ENCODE measurements at places on chromosomes 11 and 22.
A peak's percentile ranks its signal among the peaks of the same experiment; 100 is the strongest.

- no peak for DNase-seq
These were observed 27.9 kb upstream of the SUSD2 start for GRCh38 chr22:24153353-24153752.

- peak; percentile 3 for DNase-seq
These were observed 3.2 kb downstream of the SEZ6L start for GRCh38 chr22:26172389-26172990.

DNA sequence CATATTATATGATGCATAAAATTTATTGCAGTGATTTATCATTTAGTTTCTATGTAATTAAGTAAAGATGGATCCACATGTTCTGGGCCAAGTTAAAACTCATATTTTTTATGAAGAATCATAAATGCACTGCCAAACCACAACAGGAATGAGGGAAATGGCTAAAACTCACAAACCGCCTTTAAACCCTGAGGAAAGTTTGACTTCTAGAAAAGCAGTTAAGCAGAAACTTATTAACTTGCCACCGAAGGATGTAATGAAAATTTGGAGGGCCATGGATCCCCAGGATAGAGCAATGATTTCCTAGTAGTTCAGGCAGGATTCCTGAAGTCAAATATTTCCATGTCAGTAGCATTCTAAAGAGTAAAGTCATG is 218.3 kb upstream of the CTSC start:
- no peak for DNase-seq

DNA sequence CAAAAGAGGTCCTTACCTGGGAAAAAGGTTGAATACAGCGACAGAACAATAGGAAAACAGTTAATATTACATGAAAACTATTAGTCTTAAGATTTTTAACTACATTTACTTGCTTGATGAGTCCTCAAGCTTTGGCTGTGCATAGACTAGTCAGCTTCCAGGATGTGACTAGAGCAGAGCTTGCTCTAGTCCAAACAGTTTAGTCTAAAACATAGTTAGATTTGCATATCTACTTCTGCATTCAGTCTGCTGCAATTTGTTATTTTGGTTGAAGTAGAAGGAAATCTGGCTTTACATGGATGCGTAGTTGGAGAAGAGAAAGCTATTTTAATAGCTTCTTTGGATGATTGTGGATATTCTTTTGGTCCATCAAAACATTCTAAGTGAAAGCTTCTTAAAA is 95.3 kb upstream of the ALKBH3 start:
- DNase-seq, result no peak

DNA sequence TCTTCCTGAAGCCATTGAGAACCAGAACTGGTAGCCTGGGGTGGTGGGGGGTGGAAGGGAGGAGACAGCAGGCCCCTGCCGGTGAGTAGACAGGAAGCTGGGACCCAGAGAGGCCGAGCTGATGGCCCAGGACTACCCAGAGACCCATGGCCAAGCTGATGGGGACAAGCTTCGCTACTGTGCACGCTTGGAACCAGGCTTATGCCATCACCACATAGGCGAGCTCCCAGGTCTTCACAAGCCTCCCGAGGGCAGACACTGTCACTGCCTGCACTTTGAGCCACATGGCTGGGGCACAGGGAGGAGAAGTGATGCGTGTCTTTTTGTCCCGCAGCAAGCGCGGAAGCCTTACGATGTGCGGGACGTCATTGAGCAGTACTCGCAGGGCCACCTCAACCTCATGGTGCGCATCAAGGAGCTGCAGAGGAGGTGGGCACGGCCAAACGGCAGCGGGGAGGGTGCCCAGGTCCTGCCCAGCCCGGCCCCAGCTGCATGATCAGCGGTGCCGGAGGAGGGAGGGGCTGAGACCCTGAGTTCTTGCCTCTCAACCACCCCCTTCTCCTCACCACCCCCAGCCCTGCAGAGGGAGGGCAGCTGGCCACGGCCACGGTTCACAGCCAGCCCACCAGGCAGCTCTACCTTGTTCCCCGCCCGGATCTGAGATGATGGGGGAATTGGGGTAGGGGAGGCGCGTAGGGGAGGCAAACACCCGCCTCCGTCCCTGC is 76.0 kb upstream of the KCNQ1OT1 start:
- DNase-seq, result no peak

GRCh38 chr11:110076371-110076965 is 16.7 kb upstream of the ZC3H12C start:
- no peak for DNase-seq

- DNase-seq, result no peak
These were observed 66.7 kb downstream of the SIK2 start for GRCh38 chr11:111668980-111669379.

GRCh38 chr11:13184295-13184794 is 93.2 kb upstream of the BMAL1 start:
- no peak for DNase-seq

- no peak for DNase-seq
These were observed 30.0 kb upstream of the POU2AF1 start for GRCh38 chr11:111408789-111409727.

- DNase-seq, result no peak
These were observed 10.6 kb downstream of the MYH9 start for GRCh38 chr22:36377022-36377631.

DNA sequence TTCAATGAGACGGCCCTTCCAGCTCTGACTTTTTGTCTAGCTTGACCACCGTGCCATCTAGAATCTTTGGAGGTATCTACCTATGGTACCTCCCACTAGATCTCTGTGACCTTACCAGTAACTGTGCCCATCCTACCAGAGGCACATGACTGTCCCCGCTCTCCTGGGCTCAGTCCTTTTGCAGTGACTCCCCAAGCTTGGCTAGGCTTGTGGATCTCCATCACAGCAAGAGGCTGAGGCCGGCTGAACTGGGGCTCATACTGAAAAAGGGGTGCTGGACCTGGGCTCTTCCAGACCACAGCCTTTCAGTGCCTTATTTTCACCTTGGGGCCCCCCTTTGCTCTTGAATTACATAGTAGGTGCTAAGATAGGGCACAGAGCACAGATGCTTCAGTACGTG is 27.3 kb downstream of the RELT start:
- DNase-seq, result no peak

DNA sequence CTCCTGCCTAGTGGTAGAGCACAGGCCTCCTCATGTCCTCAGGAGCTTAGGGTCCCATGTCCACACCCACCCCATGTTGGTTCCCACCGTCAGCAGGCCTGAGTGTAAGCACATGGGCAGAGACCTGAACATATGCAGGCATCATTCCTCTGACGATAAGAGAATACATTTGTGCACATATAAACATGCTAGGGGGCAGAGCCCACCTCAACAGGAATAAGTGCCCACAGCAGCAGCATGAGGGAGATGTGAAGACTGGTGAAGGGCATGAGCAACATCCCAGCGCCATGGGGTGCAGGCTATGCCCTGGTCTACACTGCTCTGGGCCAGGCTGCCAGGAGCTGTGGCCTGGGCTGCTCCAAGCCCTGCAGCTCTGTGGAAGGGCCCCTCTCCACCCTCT is 16.9 kb downstream of the ADORA2A start:
- no peak for DNase-seq

DNA sequence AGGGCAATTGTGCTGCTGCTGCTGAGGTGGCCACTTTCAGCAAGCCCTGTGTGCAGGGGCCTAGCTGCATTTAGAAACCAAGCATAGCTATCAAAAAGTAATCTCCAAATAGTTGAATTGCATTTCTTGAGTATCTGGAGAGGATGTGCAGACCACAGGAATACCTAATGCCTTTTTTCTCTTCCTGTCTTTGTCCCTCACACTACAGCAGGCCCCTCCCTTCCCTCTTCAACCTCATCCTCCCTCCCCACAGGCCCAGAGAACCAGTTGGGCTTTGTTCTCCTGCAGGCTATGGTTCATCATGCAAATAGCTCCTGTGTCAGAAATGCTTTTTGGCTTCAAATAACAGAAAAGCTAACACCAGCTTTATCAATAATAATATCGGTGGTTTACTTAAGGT is 47.7 kb downstream of the DKK3 start:
- no peak for DNase-seq

DNA sequence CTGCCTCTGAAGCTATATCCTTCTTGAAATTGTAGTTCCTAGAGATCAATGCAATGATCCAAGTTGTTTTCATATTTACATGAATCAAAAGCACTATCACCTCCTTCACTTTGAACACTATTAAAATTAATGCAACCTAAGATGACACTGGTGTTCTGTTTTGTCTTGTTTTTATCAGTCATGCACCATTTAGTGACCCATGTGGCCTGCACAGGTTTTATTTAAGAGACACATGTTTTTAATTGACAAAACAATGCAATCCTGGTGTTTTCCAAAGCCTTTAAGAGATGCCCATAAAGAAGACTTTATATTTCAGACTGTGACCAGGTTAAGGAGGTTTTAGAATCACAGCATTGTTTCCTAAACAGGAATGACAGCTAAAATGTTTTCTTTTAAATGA is 177.5 kb downstream of the FAM181B start:
- no peak for DNase-seq

- DNase-seq, result no peak
These were observed 195.9 kb upstream of the SESN3 start for GRCh38 chr11:95426823-95427462.

- DNase-seq, result no peak
These were observed 93.6 kb downstream of the RPL27A start for GRCh38 chr11:8776209-8776608.

- no peak for DNase-seq
These were observed 223.8 kb upstream of the DDI1 start for GRCh38 chr11:103812680-103813079.

GRCh38 chr11:76589964-76590950 is 80.3 kb downstream of the LRRC32 start:
- DNase-seq, result no peak

DNA sequence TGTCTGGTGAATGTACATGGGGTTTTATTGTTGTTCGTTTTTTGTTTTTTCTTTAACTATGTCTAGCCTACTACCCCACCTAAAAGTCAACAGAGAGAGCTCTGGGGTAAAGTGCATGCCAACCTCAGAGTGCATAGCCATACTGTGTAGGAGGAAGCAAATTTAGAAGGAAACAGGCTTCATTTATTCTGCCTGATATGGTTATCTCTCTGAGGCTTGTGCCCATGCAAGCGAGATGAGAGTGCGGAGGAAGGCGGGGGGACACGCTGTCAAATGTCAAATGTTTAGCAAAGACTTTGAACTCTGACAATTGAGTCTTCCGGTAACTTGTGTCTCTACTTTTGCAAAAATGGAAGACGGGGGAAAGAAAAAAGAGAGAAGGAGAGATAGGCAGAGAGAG is 295.5 kb downstream of the ETS1 start:
- DNase-seq, result no peak

- DNase-seq, result no peak
These were observed 301.1 kb downstream of the BUD13 start for GRCh38 chr11:116471608-116472256.

DNA sequence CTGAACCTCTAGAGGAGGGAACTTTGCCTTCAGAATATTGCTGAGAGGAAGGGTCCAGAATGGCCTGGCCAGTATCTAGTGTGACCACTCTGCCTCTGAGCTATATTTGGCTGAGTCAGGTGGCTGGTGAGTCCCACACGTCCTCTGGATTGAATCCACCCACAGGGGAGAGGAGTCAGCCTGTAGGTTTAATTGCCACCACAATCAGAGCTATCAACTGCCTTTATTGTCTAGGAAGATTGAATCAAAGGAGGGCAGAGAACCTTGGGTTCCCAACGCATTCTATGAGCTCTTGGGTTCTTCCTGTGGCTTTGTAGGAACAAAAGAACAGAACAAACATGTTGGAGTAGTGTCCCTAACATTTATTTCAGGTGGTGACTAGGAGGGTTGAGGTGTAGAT is 67.7 kb downstream of the ST3GAL4 start:
- no peak for DNase-seq

GRCh38 chr11:65790104-65790901 is 3.4 kb downstream of the OVOL1 start:
- no peak for DNase-seq

GRCh38 chr11:20042045-20042639 is 118.1 kb downstream of the DBX1 start:
- no peak for DNase-seq

DNA sequence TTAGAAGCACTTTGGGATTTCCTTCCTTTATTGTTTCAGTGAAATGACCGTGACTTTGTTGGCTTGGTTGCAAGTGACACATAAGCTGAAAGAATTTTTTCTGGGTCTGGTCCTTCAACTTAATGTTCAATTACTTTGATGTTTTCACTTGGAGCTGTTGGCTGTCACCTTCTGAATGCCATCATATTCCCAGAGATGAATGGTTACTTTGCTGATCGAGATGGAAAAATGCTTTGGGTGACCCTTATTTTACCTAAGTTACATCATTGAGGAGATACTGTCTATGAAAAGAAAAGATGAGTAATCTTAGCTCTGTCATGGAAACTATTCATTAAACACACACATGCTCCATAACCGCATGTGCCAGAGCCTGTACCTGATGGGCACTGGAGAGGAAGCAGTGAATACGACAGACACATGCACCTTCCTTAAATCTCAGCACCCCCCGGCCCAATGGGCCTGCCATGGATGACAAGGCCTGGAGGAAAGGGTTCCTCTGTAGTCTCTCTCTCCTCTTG is 76.9 kb downstream of the TENM4 start:
- no peak for DNase-seq

- no peak for DNase-seq
These were observed 42.4 kb downstream of the ADAMTS15 start for GRCh38 chr11:130490682-130491449.

DNA sequence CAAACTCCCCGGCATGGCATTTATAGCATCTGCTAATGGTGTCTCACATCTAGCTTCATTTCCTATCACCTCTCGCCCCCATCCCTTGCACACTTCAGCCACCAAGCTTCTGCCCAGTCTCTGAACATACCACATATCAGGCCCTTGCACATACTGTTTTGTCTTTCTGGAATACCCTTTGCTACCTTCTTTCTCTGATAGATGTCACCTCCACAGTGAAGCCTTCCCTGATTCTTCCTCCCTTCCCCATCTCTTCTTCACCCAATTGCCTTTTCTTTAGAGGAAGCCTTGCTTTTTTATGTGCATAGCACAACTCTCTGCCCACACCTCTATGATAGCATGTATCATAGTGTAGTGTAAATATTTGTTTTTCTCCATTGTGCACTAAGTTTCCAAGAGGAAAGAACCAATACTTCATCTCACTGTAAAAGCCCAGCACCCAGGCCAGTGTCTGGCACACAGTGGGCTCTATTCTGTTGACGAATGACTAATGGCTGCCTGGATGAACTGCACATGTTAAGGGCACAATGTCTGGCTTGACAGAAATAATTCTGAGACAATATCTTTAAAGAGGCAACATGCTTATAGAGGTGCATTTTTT is 27.8 kb downstream of the P4HA3 start:
- no peak for DNase-seq

GRCh38 chr11:224424-224823 is 11.7 kb downstream of the SIRT3 start:
- DNase-seq, result no peak

- no peak for DNase-seq
These were observed 5.4 kb downstream of the PDE2A start for GRCh38 chr11:72668629-72669347.
